Esophagus squamous epithelium (tissue), 5 donors: ENCODE measurements at places on chromosomes 7 and 10.

GRCh38 chr7:98077762-98078161 is 28.9 kb upstream of the LMTK2 start:
- no peak for DNase-seq

DNA sequence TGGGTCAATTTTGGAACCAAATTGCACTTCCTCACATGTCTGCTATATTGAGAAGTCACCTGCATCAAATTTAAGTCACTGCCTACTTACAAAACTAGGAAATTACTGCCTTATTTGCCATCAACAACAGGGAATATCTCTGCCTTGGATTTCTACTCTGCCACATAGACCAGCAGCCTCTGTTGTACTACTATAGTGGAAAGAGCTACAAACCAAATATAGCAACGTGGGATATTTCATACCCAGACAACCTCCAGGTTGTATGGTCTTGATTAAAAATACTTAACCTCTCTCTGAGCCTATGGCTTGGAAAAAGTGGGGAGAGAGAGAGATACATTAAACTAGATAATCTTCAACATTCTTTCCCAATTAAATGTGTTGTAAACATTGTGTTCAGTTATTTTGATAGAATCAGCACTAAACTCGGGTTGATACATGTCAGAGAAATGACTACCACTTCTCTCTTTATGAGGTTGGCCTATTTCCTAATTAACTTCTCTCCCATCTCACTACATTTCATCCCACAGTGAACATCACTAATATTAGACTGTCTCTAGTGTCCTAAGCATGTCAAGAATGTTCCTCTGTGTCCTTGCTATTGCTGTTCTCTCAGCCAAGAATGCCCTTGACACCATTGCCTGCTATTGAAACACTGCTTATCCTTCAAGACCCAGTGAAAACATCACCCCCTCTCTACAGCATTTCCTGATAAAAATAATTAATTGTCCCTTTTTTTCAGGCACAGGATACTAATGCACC is 421.2 kb downstream of the IPMK start:
- DNase-seq = no peak

DNA sequence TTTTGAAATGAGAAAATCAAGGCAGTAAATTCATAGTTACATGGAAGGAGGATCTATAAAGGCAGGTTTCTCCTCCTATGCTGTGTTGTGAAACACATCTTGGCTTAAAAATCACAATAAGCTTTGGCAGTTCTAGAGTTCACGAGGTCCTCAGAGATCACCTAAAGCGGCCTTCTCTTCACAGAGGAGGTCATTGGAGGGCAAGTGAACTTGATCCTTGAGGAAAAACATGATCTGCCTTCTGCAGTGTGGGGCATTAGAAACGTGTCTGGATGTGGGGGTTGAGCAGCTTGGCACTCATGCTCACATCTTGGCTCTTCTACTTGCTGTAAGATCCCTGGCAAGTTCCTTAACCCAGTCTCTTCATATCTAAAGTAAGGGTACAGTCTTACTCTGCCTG is 96.1 kb upstream of the BMPER start:
- no peak for DNase-seq

DNA sequence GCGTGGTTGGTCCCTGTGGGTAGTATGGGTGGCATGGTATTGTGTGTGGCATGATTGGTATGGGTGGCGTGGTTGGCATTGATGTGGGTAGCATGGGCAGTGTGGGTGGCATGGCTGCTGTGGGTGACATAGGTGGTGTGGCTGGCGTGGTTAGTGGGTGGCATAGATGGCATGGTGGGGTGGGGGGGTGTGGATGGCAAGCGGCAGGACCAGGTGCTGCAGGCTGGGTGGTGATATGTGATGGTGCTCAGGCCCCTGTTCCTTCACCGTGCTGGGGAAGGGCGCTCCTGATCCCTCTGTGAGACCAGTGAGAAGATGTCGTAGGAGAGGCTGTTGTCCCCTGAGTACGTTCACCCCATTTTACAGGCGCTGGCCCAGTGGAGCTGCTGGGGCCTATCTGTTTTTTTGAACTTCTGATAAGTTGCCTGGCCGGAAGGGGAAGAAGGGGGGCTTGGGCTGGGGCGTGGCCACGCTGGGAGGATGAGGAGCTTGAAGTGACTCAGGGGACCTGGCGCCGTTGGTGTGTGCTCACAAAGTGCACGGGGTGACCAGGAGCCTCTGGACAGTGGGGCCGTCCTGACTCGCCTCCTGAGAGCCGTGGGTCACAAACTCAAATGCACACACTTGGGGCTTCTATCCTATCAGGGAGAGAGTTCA is 17.5 kb downstream of the INPP5A start:
- peak; percentile 33 for DNase-seq

DNA sequence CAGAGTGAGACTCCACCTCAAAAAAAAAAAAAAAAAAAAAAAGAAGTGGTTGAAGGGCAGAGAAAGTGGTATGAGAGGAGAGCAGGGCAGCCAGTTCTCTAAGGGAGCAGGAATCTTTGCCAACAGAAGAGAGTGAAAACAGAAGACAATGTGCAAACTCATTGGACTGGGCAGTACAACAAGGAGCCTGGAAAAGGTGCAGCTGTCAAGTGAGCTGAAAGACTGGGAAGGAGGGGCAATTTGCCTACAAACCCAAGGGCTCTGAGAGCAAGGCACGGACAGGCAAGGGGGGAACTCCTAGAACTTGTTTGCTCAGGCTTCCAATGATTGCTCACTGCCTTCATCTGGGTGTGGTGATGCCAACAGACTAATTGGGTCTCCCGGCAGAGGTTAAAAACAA is 9.5 kb downstream of the ACTR1A start:
- DNase-seq = no peak

DNA sequence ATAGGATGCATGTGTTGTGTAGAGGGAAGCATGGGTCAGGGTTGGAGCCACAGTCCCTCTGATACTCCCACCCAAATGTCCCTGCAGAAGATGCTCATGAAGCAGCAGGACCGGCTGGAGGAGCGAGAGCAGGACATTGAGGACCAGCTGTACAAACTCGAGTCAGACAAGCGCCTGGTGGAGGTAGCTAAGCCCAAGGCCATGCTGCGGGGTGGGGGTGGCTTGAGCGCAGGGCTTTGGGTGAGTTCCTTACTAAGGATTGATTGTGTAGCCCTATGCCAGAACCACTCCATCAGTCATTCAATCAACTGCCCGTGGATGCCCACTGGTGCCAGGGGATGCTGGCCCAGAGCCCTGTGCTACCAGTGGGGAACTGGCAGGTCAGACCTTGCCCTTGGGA is 10.3 kb downstream of the TRIM8 start:
- DNase-seq = no peak

GRCh38 chr7:78479348-78479747 is 680.8 kb downstream of the PHTF2 start:
- no peak for DNase-seq

DNA sequence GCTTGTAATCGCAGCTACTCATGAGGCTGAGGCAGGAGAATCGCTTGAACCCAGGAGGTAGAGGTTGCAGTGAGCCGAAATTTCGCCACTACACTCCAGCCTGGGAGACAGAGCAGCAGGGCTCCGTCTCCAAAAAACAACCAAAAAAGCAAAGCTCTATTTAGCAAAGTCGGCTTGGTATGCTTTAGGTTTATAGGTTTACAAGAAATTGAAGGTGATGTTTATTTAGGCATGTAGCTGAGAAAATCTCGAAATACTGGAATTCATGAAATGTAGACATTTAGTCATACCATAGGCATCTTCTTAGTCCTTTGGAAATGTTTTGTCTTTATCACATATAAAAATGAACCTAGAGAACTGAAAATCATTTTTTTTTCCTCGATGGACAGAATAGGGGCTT is 453.8 kb upstream of the ANKRD30A start:
- no peak for DNase-seq

GRCh38 chr10:4407783-4408182 is 418.2 kb upstream of the AKR1E2 start:
- DNase-seq = no peak

GRCh38 chr10:80171248-80171660 is 34.1 kb downstream of the ANXA11 start:
- DNase-seq = no peak

GRCh38 chr10:106712988-106713387 is 451.5 kb downstream of the SORCS1 start:
- DNase-seq = no peak

- peak; percentile 5 for DNase-seq
These were observed 612.1 kb upstream of the MGMT start for GRCh38 chr10:128854963-128855362.

DNA sequence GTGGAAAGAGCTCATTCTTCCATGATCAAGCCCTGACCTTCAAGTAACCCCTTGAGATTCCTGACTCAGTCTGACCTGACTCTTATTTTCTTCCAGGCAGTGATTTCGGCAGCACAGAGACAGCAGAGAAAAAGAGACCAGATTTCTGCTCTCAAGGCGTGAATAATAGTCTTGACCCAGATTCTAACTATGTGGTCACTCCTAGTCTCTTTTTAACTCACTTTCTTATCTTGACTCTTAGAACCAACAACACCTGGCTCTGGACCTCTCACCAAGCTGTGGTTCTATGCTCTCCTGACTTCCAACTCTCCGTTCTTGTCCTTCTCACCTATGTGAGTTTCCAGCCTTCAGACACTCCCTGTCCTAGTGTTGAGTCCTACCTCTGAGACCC is 36.9 kb upstream of the KDM7A start:
- DNase-seq = no peak

- no peak for DNase-seq
These were observed 5.9 kb upstream of the LGI1 start for GRCh38 chr10:93751832-93752231.

DNA sequence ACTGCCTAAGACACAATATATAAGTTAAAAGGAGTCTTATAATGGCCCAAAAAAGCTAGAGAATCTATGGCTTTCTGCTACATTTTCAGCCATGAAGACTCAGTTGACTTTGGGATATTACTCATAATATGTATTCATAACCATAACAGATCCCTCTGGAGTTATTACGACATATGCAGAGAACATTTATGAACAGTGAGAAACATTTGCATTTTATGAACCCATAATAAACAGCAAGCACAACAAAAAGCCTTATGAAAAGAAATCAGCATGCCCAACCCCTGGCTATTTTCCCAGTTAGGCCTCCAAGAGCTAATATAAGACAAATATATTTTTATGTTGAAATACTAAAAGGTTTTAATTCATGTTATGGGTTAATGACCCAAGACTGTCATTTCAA is 52.4 kb downstream of the ARMH3 start:
- DNase-seq = no peak
